ENCODE measurements at places on chromosomes 7 and 10.

DNA sequence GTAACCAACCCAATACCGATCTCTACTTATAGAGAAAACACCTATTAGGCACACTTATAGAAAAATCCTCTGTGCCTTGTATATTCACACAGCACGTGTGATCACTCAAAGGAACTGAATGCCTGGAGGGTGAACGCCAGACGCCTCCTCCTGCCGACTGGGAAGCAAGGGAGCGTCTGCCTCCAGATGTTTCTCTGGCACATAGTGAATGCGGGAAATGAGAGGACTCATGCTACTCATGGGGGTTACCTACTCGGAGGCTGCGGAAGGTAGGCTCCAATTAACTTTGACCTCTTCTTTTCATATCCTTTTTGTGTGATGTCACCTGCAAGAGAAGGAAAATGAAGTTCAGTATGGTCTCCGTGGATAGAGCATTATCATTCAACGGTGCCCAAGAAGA is 203.3 kb downstream of the DIP2C start:
- DNase-seq = peak; percentile 46

- DNase-seq = no peak
Observed at GRCh38 chr10:52187521-52188258, 126.4 kb upstream of the DKK1 start.

DNA sequence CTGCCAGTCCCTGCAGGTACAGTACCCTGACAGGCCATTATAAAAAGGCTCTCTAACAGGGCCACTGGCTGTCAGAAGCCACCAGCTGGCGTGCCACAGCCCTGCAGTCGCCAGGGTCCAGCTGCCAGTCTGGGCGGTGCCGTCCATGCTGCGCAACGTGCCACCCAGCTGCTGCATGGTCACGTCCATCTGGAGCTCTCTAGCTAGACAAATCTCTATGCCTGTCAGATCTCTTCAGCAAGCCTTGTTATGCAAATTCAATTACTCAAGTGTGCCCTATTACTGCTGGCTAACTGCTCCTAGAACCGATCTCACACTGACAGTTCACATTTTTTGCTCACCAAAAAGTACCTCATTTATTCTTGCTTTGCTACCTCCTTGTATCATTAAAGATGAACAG is 75.9 kb downstream of the HIBADH start:
- peak; percentile 81 for DNase-seq

GRCh38 chr7:41501466-41501865 is 201.4 kb downstream of the INHBA start:
- no peak for DNase-seq

GRCh38 chr10:78212786-78213175 is 179.1 kb downstream of the RPS24 start:
- DNase-seq = no peak

DNA sequence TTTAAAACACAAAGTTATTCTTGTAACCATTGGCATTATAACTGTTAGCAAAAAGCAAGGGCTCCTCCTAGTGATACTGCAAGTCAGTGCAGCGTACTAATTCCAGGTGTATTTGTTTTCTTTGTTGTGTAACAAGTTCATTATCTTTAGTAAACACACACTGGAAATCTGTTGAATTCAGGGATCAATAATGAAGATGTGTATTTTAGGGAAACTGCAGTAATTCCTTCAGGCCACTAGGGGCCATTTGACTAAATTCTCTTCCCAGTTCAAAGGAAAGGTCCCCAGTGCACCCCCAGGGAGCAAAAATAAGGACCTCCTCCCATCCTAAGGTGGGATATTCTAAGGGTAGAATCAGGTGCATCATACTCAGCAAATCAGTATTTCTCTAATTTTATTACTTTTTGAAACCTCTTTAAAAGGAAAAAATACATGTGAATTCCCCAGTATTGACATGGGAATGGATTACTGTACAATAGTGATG is 158.6 kb upstream of the LYZL1 start:
- DNase-seq = peak; percentile 47

DNA sequence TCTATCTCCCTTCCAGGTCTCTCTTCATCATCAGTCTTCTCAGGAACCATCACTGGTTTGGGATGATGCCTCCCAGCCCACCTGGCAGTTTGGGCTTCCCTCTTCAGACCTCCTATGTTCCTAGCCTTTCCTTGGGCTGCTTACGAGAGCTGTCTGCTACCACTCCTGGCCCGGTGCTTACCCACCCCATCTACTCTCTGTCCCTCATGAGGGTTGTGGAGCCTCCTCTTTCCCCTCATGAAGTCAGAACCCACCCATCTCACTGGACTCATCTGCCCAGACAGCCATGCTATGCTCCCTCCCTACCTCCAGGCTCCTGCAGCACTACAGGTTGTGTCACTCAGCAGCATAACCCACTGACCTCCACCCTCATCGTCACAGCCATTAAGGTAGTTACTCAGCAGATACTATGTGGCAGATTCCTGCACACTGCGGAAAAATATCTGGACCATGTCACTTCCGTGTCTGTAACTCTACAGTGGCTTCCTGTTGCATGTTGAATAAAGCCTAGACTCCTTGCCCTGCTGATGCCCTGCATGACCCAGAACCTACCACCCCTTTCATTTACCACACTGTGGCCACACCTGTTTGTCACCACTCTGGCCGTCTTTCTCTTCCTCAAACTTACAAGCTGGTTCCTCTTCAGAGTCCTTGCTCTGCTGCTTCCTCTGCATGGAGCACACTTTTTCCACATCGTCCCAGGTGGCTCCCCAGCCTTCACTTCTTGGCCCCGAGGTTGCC is 2.0 kb downstream of the DBNL start:
- no peak for DNase-seq

DNA sequence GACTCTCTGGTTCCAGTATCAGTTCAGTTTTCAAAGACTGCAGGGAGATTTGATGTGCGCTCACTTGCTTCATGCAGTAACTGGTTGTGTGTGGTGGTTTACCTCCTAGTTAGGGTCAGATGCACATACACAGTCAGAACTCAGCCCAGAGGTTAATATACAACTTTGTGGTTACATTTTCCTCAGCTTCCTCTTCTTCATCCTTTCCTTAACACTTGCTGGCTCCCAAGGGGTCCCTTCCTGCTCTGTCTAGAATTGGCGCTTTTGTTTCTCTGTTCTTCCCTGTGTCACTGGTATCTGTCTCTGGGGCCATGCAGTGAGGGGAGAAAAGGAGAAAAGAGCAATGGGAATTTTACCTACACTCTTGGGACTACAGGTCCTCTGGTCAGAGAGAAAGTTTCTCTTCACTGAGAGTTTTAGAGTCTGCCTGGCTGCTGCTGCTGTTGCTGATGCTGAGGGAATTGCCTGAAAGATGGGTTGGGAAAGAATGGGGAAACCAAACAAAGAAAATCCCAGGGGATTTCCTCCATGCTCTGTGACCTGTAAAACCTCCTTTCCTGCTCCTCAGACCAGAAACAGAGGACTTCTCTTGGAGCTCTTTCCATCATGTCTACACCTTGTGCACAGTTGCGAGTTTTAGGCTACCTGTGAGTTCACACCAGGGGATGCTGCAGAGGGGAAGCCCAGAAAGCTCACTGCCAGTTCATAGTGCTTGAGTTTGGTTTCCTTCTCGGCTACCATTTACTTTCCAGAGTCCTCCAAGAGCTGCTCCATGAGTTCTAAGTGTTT is 74.6 kb downstream of the WDFY4 start:
- DNase-seq = no peak

DNA sequence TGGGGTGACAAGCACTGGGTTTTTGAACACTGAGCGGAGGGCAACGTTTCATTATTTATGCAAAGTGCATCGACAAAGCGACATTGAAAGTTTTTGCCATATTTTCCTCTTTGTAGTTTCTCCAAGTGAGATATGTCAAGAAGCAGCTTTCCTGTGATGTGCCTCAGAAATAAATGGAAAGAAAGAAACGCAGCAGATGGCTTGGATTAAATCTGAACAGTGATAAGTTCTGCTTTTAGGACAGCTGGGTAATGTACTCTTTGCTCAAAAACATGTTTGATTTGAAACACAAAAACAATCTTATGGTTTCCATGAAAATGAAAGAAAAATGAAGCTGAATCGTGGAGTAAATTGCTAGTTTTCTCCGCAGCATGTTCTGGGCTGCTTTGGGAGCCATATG is 166.3 kb downstream of the PTPRN2 start:
- no peak for DNase-seq

DNA sequence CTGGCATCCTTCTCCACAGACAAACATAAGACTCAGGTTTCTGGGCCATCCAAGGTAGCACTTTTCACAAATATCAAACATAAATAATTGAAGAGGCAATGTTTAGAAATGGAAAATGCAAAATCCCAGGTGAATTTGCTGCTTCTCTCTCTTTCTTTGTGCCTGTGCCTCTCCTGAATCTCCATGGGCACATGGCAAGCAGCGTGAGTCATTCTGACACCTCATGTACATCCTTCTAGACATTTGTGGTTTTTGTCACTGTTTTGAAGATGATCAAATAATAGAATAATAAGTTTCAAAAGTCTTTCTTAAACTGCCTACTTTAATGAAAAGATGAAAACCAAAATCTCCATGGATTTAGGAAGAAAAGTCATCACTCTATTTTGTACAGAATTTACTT is 60.3 kb upstream of the RAB11FIP2 start:
- DNase-seq = no peak

- no peak for DNase-seq
Observed at GRCh38 chr7:17070231-17070708, 188.5 kb upstream of the AGR3 start.

- DNase-seq = no peak
Observed at GRCh38 chr10:107434854-107435253, 270.3 kb upstream of the SORCS1 start.

DNA sequence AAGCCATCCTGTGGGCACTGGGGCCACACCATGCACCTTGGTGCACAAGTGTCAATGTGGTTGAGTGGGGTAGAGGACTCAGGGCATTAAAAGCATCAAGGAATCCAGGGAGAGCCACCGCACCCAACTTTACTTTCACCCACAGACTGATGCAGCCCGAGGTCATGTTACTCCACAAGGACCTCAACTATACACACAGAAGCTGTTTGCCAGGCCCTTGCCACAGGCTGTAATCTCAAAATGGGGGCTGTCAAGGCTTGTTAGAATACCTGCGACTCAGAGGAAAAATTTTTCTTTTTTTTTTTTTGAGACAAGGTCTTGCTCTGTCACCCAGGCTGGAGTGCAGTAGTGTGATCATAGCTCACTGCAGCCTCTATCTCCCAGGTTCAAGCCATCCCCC is 26.5 kb upstream of the KCTD7 start:
- no peak for DNase-seq

DNA sequence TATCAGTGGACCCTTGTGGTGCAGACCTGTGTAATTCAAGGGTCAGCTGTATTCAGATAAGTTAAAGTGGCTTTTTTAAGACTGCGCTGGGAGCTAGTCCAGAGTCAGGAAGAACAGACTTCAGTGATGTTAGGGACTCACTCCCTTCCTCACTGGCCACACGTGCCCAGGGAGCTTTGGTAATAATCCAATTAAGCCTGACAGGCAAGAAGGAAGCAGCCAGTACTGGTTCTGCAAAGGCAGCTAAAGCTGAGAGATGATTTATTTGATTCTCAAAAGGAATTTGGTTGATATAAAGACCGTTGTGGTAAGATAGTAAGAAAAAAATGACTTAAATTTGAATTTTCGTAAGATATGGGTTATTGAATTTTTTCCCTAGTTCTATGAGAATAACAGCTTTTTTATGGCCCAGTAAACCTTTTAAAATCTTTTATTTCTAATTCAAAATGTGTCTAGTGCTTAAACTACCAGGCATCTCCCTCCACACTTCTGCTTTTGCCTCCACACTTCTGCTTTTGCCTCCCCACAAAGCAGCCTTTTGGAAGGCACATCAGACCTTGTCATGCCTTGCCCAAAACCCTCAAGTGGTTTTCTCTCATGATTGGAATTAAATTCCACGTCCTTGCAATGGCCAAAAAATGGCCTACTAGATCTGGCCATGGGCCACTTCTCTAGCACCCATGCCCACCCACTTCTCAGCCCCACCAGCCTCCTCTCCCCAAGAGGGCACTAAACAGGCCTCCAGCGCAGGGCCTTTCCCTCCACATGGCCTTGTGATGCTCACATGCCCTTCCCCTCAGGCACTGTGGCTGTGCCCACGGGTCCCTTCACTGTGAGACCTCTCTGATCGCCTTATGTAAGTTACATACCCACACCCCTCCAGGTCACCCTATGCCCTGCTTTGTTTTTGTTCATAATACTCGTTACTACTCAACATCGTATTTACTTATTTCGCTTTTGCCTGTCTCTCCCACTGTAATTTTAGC is 92.5 kb downstream of the POU6F2 start:
- no peak for DNase-seq

DNA sequence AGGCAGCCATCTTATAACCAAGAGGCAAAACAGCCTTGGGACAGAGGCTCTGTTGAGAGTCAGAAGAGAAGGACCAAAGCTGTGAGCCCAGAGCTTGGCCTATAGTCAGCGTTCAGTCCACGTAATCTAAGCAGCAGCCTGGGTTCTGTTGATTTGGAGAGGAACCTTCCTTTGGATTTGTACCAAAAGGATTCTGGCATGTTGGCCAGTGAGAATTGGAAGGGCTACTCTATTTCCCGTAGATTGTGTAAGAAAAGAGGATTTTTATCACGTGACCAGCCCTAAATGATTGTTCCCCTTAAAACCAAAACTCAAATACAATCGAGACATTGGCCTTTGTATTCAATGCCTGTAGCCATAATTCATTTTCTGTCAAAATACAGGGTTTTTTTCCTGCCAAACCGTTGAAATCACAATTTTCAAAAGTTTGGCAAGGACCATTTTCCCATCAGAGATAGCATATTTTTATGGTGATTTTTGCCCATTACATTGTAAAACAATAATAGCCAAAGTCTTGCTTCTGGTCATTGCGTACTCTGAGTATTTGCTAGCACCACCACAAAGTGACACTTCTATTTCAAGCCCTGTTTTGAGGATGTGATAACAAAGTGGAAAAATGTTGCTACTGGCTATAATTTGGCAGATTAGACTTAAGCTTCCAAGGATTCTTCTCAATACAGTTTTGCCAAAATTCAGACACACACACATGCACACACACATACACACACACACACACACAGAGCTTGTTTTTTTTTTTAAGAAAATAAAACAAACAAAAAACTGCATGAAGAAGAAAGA is 23.1 kb upstream of the BMPER start:
- DNase-seq = no peak

DNA sequence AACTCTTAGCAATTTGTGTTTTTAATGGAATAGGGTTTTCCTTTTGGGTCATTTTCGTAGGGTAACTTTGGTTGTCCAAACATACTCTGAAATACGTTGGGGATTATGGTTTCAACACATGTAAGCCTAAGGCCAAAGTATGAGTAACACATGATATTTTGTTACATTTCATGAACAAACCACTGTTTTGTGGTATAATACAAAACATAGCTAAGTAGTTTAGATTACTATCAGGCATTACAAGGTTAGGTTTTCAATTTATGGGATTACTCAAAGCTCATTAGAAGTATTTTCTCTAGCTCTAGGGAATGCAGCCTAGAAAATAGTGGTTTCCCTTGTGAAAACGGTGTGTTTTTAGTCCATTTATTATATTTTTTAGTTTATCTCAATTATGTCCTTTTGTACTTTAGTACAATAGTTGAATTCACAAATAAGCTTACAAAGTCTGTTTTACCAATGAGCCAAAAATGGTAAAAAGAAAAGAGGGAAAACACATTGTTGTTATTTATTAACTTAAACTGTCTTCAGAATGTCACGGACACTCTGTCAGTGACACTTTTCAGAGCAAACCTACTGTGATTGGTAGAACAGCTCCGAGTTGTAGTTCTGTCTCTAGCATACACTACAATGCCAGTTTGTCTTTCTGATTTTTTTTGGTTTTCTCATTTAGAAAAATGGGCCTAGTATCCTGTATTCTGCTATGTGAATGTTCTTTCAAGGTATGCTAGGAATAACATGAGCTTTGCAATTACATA is 473.7 kb downstream of the SUGCT start:
- DNase-seq = no peak

- no peak for DNase-seq
Observed at GRCh38 chr7:99594948-99595745, 2.9 kb upstream of the TMEM225B start.

GRCh38 chr7:47739301-47739875 is 157.5 kb upstream of the TNS3 start:
- DNase-seq = no peak
